NCI-H146 (cell line): ENCODE measurements at places on chromosomes 2 and 18.
A peak's percentile ranks its signal among the peaks of the same experiment; 100 is the strongest.

DNA sequence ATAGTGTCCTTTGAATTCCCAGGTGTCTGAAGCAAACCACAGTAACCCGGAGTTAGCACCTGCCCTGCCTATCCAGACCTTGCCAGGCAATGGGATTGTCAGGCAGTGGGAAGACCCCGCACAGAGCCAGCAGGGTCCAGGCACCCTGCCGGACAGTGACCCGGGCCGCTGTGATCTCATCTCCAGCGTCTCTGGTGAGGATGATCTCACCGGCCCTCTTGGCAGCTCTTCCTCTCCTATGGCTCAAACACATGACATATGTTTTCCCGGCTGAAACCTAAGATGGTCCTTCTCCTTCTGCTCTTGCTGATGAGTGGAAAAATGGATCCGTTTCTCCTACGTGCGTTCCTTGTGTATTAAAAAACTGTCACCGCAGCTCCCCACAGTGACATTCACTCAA is 75.1 kb downstream of the ACOXL start:
- DNase-seq: no peak

DNA sequence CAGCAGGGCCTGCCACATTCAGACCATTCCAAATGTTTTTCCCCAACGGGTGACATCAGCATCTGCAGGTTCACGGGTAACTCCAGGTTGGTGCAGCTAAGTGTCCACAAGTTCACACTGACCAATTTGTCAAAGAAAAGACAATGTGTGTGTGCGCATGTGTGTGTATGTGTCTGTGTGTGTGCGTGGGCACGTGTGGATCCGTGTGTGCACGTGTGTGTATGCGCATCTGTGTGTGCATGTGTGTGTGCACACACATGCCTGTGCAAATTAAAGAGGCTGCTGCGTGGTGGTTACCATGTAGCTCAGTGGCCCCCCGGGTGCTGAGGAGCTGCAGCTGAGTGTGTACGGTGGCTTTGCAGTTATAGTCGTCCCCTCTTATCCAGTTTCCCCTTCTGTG is 187.4 kb downstream of the TMEM18 start:
- DNase-seq: no peak

DNA sequence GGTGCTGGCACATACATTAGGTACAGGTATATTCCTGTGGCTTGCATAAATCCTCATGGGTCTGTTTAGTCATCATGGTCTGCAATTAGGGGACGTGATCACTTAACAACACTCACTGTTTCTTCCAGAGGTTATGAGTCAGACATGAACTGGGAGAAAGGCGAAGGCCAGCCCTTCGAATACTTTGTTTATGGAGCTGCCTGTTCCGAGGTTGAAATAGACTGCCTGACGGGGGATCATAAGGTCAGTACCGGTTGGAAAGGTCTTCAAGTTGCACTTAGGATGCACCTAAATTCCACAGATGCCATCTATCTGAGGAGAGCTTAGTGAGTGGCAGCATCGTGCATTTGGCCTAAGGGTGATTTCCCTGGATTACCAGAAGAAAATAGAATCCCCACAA is 76.9 kb downstream of the AOX1 start:
- DNase-seq: no peak

GRCh38 chr2:236970656-236971010 is 115.1 kb upstream of the COPS8 start:
- DNase-seq: no peak

- no peak for DNase-seq
Observed at GRCh38 chr2:106080959-106081358, 113.1 kb downstream of the UXS1 start.

DNA sequence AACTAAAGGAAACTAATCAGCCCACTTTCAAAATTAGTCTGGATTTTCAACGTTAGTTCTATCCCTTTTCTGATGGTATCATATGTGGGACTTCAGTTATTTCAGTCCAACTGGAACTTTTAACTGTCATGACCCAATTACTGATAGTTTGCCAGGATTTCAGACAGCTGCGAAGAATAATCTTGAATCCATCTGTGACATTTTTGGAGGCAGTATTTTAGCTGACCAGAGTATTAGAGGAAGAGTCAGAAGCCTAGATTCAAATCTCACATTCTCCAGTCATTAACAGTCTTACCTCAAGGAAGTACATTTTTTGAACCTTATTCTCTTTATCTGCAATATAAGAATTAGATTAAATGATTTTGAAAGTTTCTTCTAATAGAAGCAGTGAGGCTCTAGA is 81.3 kb downstream of the PTRHD1 start:
- DNase-seq: no peak

DNA sequence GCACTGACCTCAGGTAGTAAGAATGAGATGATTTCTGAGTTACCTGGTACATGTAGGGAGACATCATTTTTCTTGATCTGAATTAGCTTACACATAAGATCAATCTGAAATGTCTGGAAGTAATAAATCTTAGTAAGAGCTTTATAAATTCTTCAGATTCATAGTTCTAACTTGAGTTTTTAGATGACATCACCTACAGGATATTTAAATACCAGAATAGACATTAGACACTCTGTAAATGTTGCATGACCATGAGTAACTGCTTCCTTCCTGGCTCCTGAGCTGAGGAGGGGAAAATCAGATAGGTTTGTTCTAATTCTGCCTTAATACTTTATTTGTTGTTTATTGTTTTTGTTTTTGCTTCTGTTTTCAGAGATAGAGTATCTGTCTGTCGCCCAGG is 181.8 kb downstream of the PHLPP1 start:
- DNase-seq: no peak

GRCh38 chr2:232147440-232148077 is 186.0 kb downstream of the DIS3L2 start:
- no peak for DNase-seq

DNA sequence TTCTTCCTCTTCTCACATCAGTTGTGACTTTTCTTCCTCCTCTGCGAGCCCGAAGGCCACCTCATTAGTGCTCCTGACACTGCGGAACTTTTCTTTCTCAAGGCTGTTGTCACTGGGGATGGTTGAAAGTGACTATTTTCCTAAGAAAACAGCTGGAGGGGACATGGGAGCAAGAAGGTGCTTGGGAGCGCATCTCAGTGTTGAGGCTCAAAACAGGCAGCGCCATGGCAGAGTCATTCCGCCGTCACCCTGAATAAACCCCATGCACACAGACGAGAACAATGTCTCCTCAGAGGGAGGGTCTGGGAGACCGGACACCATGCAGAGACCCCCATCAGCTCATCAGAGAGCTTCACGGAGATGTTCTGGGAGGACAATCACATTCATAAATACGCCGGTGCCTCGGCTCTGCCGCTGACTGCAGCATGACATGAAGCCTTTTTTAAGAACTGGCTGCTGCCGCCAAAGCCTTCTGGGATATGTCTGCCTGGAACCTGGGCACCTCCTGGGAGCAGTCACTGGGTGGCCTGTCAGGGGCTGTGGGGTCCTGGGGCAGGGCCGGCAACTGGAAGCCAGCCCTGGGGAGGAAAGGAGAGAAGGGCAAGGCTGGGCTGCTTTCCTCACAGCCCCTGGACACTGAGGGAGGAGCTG is 19.2 kb downstream of the ATOH8 start:
- DNase-seq: no peak

- no peak for DNase-seq
Observed at GRCh38 chr2:164369366-164369765, 251.9 kb downstream of the GRB14 start.

GRCh38 chr2:162217598-162217997 is 25.6 kb downstream of the FAP start:
- no peak for DNase-seq

- DNase-seq: peak; percentile 40
Observed at GRCh38 chr2:29165362-29166241, 50.4 kb downstream of the CLIP4 start.

DNA sequence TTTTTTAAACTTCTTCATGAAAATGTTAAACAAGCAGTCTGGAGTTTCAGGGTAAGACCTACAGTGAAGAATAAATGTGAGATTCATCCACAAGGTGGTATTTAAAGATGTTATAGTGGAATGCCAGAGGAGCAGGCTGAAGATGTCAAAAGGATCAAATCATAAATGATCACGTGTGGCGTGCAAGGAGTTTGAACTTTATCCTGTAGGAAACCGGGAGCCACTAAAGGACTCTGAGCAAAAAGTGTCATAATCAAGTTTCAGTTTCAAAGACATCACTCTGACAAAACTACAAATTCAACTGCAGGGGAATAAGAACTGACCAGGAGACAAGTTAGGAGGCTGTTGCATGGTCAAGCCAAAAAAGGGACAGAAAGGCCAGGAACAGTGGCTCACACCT is 19.9 kb downstream of the NHEJ1 start:
- no peak for DNase-seq

GRCh38 chr18:80176334-80177073 is 67.4 kb downstream of the ADNP2 start:
- no peak for DNase-seq

- no peak for DNase-seq
Observed at GRCh38 chr18:36314754-36315153, 17.2 kb downstream of the FHOD3 start.

- DNase-seq: no peak
Observed at GRCh38 chr2:177393203-177393755, 706 bp downstream of the AGPS start.

- no peak for DNase-seq
Observed at GRCh38 chr18:14015416-14015815, 100.1 kb upstream of the MC2R start.

DNA sequence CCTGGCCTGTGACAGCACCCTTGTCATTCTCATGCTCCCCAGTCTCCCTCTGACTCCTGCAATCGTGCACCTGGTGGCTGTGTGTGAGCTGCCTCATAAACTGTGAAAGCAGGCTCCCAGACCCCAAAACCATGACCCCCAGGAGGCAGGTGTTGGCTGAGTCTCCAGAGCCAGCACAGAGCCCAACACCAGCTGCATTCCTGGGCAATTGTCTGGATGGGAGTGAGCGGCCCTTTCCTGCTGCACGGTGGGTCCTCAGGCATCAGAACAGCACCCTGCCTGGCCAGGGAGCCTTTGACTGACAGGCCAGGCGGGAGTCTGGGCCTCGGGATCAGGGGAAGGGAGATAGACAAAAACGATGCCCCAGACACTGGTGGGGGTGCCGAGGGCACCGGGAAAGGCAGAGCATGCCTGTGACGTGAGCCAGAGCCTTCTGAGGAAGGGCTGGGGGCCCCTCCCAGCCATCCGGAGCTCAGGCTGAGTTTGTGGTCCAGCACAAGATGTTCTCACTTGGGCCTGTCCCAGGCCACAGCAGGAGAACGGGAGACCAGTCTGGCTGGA is 135.1 kb upstream of the GPC1 start:
- DNase-seq: no peak

DNA sequence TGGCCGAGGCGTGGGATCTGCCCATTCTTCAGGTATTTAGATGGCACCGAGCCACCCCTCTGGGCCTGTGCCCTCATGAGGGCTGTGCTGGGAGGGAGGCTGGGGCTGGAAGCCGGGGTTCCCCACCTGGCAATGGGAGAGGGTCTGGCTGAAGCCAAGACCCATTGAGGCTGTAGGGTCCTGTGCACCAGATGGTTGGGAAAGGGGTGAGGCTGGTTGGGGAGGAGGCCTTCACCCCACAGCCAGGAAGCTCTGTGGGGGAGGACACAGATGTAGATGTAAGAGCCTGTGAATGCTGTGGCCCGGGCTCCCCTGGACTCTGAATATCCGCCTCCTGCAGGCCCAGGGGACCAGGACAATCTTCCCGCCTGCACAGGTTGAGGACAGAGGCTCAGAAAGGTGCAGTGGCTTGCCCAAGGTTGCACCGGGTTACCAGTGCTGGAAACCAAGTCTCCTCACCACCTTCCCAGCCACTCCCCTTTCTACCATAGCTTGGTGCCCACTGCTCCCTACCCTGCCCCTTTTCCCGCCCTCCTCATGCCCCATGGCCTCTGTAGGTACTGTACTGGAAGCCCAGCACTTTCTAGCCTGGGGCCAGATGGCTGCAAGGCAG is 49.7 kb downstream of the PDCL3 start:
- no peak for DNase-seq

GRCh38 chr2:127371037-127371436 is 16.7 kb downstream of the MAP3K2 start:
- DNase-seq: no peak

DNA sequence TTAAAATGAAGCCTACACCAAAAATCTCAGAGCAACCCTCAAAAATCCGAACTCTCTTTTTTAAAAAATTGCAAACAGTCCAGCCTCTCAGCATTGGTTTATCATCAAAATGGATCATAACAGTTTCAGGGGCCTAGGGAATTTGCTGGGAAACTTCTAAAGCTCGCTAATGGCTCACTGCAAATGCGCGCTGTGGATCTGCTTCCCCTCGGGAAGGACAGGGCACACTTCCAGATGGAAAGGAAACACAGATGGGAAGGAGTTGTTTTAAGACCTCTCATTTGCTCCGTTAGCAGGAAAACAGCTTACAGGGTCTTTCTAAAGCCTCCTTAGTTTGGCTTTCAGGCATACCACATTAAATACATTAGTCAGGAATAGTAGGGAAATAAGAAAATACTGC is 27.2 kb downstream of the FECH start:
- no peak for DNase-seq

DNA sequence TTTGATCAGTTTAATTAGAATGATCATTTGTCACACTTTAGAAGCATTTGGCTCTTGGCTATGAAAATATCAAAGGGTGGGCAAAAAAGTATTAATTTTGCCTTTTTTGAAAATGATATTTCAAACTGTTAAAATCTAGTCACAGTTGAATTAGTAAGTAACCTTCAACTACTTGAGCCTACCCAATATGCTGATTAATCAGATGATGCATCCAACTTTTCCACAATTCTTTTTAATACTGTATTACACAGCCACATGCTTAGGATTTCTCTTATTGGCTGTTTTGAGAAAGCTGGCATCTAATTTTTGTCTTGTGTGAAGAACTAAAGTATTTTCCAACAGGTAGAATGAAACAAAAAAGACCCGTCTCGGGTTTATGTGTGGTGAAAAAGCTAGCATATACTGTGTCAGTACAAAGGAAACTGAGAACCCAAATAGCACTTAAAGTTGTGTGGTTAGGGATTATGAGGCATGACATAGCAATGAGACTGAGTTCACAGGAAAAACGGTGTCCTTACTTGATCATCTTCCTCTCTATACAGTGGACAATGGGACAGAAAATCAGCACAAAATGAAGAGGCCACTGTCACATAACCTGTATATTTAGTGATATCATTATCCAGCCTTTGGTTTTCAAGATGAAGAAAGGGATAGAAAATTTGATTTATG is 11.7 kb downstream of the OSBPL6 start:
- no peak for DNase-seq

DNA sequence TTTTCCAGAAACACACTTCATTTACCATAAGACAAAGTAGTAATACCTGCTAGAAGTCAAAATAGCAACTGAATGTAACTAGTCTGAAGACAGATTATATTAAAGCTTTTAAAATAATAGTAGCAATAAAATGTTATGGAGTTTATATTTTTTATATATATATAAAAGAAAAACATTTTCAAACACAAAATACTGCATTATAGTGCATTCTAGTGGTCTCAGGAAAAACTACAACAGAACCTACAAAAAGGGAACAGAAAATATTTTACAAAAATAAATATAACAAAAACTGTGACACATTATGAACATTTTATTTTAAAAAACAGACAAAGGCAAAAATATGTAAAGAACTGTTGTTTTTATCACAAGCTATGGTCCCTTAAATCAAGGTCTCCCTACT is 48.0 kb downstream of the STRN start:
- DNase-seq: no peak

GRCh38 chr2:9656270-9656766 is 25.5 kb upstream of the YWHAQ start:
- DNase-seq: no peak

GRCh38 chr2:4831751-4832150 is 860.4 kb upstream of the SOX11 start:
- no peak for DNase-seq

GRCh38 chr2:64442801-64443429 is 11.0 kb upstream of the LGALSL start:
- DNase-seq: no peak
